Mucosa of descending colon (tissue), 3 donors: ENCODE measurements at places on chromosomes 13 and 19. TPM values are rescaled to one million over a fixed set of nuclear protein-coding genes. Genes with fewer than 3 reads are reported as not detected.

The TMEM190 gene
- not detected for total RNA-seq

- DNase-seq: no peak
Observed at GRCh38 chr13:32309312-32310133, 5.6 kb downstream of the ZAR1L start.

GRCh38 chr13:89150362-89150761 lies 1479.2 kb downstream of the SLITRK5 start:
- DNase-seq: no peak

DNA sequence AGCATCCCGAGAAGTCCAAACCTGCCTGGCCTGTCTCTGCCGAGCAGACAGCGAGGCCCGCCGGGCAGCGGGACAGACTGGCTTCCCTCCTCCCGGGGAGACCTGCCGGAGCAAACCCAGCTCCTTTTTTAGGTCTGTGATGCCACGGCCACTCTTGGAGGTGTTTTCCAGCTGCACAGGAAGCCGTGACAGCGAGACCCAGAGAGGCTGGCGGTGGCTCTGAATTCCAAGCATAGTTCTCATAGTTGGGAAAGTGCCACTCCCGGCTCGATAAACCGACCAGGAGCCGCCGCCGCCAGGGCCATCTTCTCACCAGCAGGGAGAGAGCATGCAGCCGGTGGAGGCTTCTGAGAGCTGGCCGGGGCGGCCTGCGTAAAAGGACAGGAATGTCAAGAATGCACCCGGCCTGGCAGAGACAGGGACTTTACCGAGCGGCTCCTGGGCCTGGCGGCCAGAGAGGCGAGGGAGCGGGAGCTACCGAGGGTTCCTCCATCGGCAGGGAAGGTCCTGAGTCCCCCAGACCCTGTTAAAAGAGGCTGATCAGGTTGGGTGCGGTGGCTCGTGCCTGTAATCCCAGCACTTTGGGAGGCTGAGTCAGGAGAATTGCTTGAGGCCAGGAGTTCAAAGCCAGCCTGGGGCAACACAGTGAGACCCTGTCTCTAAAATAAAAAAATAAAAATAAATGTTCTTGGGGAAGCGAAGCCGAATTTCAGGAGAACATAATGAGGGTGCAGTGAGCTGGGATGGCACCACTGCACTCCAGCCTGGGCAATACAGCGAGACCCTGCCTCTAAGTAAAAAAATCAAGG lies 64.9 kb downstream of the GADD45B start:
- DNase-seq: peak; percentile 74

The ONECUT3 gene
- total RNA-seq: not detected

The APC2 gene
- 0.24 TPM for total RNA-seq

GRCh38 chr13:32910530-32910929 lies 105.7 kb upstream of the KL start:
- DNase-seq: no peak
